ENCODE measurements at places on chromosomes 2 and 18. TPM values are rescaled to one million over a fixed set of nuclear protein-coding genes. Genes with fewer than 3 reads are reported as not detected.

- H3K36me3 ChIP-seq, result no peaks in the 10 kb centered on the region
- no peak for DNase-seq
- no peak overlapping the region for H3K27ac ChIP-seq
Measured at GRCh38 chr2:2731101-2731815, 400.2 kb upstream of the MYT1L start.

- no peaks in the 10 kb centered on the region for H3K36me3 ChIP-seq
- no peak for DNase-seq
- peaks cover 4% of the 10 kb centered on the region for H3K4me1 ChIP-seq
- H3K4me3 ChIP-seq, result no peak overlapping the region
Measured at GRCh38 chr18:46401486-46402070, 255.4 kb downstream of the LOXHD1 start.

- H3K4me3 ChIP-seq, result no peak overlapping the region
- DNase-seq, result no peak
- no peaks in the 10 kb centered on the region for H3K4me1 ChIP-seq
- H3K27me3 ChIP-seq, result no peaks in the 10 kb centered on the region
- H3K36me3 ChIP-seq, result no peaks in the 10 kb centered on the region
- H3K27ac ChIP-seq, result no peak overlapping the region
Measured at GRCh38 chr18:44423814-44424644, 256.7 kb upstream of the SETBP1 start.

SIGLEC15 gene
- not detected for total RNA-seq

GRCh38 chr2:241632478-241633325 is 4.3 kb downstream of the THAP4 start:
- H3K27me3 ChIP-seq, result no peaks in the 10 kb centered on the region
- no peak for DNase-seq
- peaks cover 36% of the 10 kb centered on the region for H3K4me1 ChIP-seq
- peaks cover 59% of the 10 kb centered on the region for H3K36me3 ChIP-seq
- no peak overlapping the region for H3K27ac ChIP-seq

GRCh38 chr2:20282916-20283592 is 58.1 kb upstream of the SDC1 start:
- DNase-seq, result peak; percentile 74
- H3K4me1 ChIP-seq, result peaks cover 21% of the 10 kb centered on the region
- no peaks in the 10 kb centered on the region for H3K27me3 ChIP-seq
- H3K4me3 ChIP-seq, result no peak overlapping the region

GRCh38 chr2:173922760-173923159 is 42.4 kb downstream of the SP3 start:
- peaks cover 65% of the 10 kb centered on the region for H3K4me1 ChIP-seq
- H3K36me3 ChIP-seq, result peaks cover 9% of the 10 kb centered on the region
- H3K27ac ChIP-seq, result no peak overlapping the region
- no peak for DNase-seq

KCNS3 gene
- 18.1 TPM for total RNA-seq

DNA sequence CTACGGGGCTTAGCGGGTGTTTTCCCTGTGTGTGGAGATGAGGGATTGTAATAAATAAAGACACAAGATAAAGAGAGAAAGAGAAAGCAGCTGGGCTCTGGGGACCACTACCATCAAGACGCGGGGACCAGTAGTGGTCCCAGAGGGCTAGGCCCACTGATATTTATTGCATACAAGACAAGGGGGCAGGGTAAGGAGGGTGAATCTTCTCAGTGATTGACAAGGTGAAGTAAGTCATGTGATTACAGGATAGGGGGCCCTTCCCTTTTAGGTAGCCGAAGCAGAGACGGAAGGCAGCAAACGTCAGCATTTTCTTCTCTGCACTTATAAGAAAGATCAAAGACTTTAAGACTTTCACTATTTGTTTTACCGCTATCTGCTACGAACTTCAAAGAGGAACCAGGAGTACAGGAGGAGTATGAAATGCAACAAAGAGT is 4.5 kb upstream of the GAL3ST2 start:
- H3K4me3 ChIP-seq, result no peak overlapping the region
- peaks cover 66% of the 10 kb centered on the region for H3K27me3 ChIP-seq
- no peak for DNase-seq
- peaks cover 36% of the 10 kb centered on the region for H3K4me1 ChIP-seq

DNA sequence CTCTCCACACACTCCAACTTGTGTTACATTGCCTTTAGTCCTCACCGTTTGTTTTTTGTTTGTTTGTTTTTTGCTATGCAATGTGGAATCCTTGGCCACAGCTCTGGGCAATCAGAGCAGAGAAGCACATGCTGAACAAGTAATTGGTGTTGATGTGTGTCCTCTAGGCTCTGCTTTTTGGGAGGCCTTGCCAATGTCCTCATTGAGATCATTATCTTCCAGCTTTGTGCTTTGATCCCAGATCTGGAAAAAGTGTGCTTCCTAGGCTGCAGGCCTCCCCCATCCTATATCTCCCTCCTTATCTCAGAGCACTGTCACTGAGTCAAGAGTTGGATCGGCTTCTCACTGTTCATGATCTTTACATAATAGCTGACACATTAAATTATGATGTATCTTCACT is 25.9 kb downstream of the OSR1 start:
- no peaks in the 10 kb centered on the region for H3K27me3 ChIP-seq
- H3K36me3 ChIP-seq, result no peaks in the 10 kb centered on the region
- H3K4me3 ChIP-seq, result no peak overlapping the region
- DNase-seq, result no peak
- no peak overlapping the region for H3K27ac ChIP-seq

LRRTM4 gene
- 2.2 TPM for total RNA-seq

DNA sequence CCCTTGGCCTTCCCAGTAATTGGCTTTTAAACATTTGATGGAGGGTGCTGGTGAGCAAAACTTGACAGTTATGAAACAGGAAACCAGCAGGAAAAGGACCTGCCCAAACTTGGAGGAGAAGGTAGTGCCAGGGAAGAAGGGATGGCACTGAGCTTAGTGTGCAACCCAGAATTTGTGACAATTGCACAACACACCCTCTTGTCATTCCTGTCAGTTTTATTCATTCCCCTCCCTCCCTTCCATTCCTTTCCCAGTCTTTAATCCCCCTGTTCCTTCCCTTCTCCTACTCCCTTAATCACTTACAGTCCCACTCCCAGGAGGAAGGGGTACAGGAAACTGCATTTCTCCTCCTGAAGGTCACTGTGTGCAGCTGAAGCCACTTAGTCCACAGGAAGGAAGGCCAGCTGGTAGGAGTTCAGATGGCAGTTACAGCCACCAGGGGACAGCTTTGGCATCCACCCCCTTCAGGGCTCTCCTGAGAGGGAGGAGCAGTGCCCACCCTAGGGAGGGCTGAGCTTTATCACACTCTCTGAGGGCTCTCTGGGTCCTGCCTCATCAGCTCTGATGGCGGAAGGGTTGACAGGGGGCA is 24.0 kb upstream of the SIGLEC15 start:
- no peak overlapping the region for H3K4me3 ChIP-seq
- no peaks in the 10 kb centered on the region for H3K36me3 ChIP-seq

- H3K4me1 ChIP-seq, result no peaks in the 10 kb centered on the region
- no peak for DNase-seq
- no peak overlapping the region for H3K4me3 ChIP-seq
- H3K36me3 ChIP-seq, result no peaks in the 10 kb centered on the region
- H3K27ac ChIP-seq, result no peak overlapping the region
- no peaks in the 10 kb centered on the region for H3K27me3 ChIP-seq
Measured at GRCh38 chr2:20005891-20006470, 6.5 kb downstream of the MATN3 start.

CYP1B1 gene
- total RNA-seq, result 42.7 TPM

NAT8 gene
- total RNA-seq, result not detected

SPDYA gene
- total RNA-seq, result 11.7 TPM

GRCh38 chr2:189581354-189582139 is 961 bp upstream of the SLC40A1 start:
- DNase-seq, result peak; percentile 72
- H3K27me3 ChIP-seq, result no peaks in the 10 kb centered on the region
- peak overlapping the region; percentile 93 for H3K27ac ChIP-seq

DNA sequence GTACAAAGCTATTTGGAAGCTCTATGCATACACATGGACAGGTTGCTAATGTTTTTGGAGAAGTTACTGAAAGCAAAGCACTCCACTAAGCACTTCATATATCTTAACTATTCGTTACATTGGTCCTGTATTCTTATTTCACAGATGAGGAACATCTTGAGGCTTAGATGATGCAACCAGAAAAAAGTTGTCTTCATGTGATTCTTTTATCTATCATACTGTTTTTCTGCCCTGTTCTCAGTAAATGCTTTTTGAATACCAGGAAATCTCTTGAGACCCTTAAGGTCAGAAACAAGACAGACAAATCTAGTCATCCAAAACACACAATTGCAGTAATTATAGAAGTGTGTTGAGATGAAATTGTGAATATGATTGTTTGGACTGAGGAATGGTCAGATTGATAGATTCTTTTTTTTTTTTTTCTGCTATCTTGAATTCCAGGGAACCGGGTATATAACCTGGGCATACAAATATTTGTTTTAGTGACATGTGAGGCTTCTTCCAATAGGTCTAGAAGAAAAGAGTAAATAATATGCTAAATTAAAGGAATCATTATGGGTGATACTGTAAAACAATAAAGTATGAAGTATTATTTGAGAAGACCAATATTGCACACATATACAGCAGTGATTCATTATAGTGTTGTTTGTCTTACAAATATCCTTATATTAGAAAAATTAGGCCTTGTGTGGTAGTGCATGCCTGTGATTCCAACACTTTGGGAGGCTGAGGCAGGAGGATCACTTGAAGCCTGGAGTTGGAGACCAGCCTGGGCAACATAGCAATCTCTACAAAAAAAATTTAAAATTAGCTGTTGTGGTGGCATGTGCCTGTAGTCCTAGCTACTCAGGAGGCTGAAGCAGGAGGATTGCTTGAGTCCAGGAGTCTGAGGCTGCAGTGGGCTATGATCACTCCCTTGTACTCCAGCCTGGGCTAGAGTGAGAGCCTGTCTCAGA is 33.7 kb downstream of the EHBP1 start:
- H3K27me3 ChIP-seq, result no peaks in the 10 kb centered on the region
- H3K4me1 ChIP-seq, result peaks cover 71% of the 10 kb centered on the region
- no peak overlapping the region for H3K4me3 ChIP-seq
- H3K27ac ChIP-seq, result no peak overlapping the region

DNA sequence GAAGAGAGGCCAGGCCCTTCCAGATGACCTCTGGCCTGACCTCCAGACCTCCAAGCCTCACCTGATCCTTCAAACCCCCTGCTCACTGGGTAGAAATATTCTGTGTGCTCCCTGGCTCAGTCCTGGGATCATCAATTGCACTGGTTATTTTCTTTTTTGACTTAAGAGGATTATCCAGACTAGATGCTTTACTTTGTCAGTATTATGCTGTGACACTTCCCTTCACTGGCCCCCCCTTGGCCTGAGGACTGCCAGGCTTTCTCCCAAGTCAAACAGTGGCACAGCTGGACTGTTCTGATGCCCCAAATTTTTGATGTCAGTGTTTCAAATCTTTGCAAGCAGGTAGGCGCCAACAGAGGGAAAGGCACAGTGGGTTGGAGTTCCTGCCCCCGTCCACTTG is 156.3 kb upstream of the SKOR2 start:
- no peaks in the 10 kb centered on the region for H3K4me1 ChIP-seq
- no peak overlapping the region for H3K4me3 ChIP-seq
- no peaks in the 10 kb centered on the region for H3K27me3 ChIP-seq
- DNase-seq, result no peak

- peak overlapping the region; percentile 70 for H3K4me3 ChIP-seq
- H3K27ac ChIP-seq, result peak overlapping the region; percentile 98
- H3K27me3 ChIP-seq, result no peaks in the 10 kb centered on the region
- peaks cover 53% of the 10 kb centered on the region for H3K4me1 ChIP-seq
- no peaks in the 10 kb centered on the region for H3K36me3 ChIP-seq
Measured at GRCh38 chr2:101253013-101253702, 472 bp downstream of the CNOT11 start.

- no peaks in the 10 kb centered on the region for H3K4me1 ChIP-seq
- H3K27ac ChIP-seq, result peak overlapping the region; percentile 30
- DNase-seq, result no peak
- no peak overlapping the region for H3K4me3 ChIP-seq
Measured at GRCh38 chr2:234308073-234308812, 188.6 kb downstream of the ARL4C start.

DNA sequence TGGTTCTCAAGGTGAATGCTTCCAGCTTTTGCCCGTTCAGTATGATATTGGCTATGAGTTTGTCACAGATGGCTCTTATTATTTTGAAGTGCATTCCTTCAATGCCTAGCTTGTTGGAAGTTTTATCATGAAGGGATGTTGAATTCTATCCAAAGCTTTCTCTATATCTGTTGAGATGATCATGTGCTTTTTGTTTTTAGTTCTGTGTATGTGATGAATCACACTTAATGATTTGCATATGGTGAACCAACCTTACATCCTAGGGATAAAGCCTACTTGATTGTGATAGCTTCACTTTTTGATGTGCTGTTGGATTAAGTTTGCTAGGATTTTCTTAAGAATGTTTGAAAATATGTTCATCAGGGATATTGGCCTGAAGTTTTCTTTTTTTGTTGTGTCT is 112.1 kb downstream of the MBD2 start:
- no peak for DNase-seq
- H3K36me3 ChIP-seq, result no peaks in the 10 kb centered on the region
- no peaks in the 10 kb centered on the region for H3K4me1 ChIP-seq
- no peaks in the 10 kb centered on the region for H3K27me3 ChIP-seq
- no peak overlapping the region for H3K27ac ChIP-seq
- no peak overlapping the region for H3K4me3 ChIP-seq

FOXI3 gene
- not detected for total RNA-seq

- DNase-seq, result no peak
- H3K36me3 ChIP-seq, result no peaks in the 10 kb centered on the region
- no peaks in the 10 kb centered on the region for H3K4me1 ChIP-seq
- no peak overlapping the region for H3K4me3 ChIP-seq
- H3K27me3 ChIP-seq, result no peaks in the 10 kb centered on the region
- no peak overlapping the region for H3K27ac ChIP-seq
Measured at GRCh38 chr2:182050333-182051135, 64.9 kb downstream of the PPP1R1C start.

ACYP2 gene
- 8.0 TPM for total RNA-seq

- H3K4me3 ChIP-seq, result no peak overlapping the region
- no peaks in the 10 kb centered on the region for H3K36me3 ChIP-seq
- no peak overlapping the region for H3K27ac ChIP-seq
- DNase-seq, result no peak
- H3K27me3 ChIP-seq, result no peaks in the 10 kb centered on the region
Measured at GRCh38 chr2:33241581-33241980, 234.9 kb upstream of the RASGRP3 start.

TMEM178A gene
- total RNA-seq, result 4.5 TPM

GRCh38 chr2:237192881-237193280 is 107.2 kb downstream of the COPS8 start:
- H3K4me3 ChIP-seq, result no peak overlapping the region
- peaks cover 3% of the 10 kb centered on the region for H3K4me1 ChIP-seq
- H3K27ac ChIP-seq, result no peak overlapping the region
- H3K27me3 ChIP-seq, result no peaks in the 10 kb centered on the region
- H3K36me3 ChIP-seq, result no peaks in the 10 kb centered on the region

- H3K4me1 ChIP-seq, result no peaks in the 10 kb centered on the region
- H3K27ac ChIP-seq, result no peak overlapping the region
- H3K27me3 ChIP-seq, result no peaks in the 10 kb centered on the region
- no peak overlapping the region for H3K4me3 ChIP-seq
- no peak for DNase-seq
Measured at GRCh38 chr2:195003881-195004471, 653.0 kb upstream of the SLC39A10 start.

NYAP2 gene
- under 0.01 TPM for total RNA-seq
